Posterior cingulate gyrus (tissue), 11 donors: ENCODE measurements at places on chromosomes 16 and 17.
A peak's percentile ranks its signal among the peaks of the same experiment; 100 is the strongest.

DNA sequence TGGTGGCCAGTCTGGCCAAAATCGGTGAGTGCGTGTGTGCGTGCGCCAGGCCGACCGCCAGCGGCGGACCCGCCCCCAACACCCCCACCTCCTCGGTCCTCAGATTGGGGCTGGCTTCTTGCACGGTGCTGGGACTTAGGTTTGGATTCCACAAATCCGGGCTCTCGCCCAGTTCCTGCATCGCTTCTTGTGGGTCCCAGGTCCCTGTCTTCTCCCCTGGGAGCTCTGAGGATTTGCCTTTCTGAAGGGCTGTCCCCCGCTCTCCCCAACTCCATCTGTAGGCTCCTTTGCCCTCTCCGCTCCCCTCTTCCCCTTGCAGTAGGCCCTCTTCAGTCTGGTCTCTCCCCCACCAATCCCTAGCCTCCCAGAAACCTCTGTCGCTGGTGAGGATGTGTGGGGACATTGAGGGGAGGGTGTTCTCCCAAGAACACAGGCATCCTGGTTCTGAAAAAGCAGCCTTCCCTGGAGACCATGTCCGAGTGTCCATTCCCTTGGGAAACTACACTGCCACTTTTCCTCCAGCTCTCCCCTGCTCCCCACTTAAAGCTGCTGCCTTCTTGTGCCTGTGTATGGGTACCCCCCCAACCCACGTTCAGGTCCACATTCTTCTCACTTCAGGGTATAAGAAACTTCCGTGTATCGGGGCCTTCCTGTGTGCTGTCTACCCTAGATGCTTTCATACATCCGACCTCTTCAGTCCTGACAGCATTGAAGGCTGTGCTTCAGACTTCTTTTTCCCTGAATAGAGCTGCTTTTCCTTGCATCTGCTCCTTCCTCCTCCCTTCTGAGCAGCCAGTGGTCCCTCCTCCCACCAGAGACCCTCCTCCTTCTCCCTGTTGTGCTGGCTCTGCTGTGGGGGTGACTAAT, 632 bp downstream of the SLC9A5 start:
- no peak for DNase-seq

- peak; percentile 89 for DNase-seq
These were observed at the start of gene TAF1C for GRCh38 chr16:84186685-84187437. TAF1C (minus strand) TSS chr16:84187057; CDS start chr16:84184988, 2,069 bp downstream.

DNA sequence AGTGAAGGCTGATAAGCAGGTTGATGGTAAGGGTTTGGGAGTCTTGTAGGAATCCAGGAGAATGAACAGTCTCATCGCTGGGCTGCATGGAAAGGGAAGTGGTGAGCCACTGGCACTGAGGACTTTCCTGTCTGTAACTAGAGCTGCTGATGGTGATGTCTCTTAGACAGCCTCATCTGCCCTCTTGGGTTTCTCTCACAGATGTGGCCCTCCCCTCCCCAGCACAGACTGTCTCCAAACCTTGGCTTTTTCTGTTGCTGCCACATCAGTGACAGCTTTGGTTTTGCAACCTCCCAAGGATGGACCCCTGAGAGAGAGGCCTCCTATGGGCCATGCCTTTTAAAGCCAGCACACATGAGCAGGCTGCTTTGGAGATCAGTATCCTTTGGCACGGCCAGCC, 16.9 kb downstream of the PLCG2 start:
- DNase-seq: no peak

DNA sequence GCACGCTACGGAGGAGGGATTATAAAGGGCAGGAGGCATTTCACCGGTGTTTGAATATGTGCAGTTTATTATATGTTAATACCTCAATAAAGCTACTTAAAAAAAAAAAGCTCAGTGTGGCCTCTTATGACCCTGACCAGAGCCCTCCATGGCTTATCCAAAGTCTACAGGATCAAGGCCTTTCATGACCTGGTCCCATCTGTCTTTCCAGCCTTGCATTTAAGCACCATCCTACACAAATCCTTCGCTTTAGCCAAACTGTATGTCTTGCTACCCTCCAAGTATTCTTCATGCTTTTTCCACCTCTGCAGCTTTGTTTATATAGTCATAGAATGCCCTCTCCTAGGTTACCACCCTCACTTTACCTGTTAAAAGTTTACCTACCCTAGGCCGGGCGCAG, 6.5 kb downstream of the MFSD6L start:
- no peak for DNase-seq

DNA sequence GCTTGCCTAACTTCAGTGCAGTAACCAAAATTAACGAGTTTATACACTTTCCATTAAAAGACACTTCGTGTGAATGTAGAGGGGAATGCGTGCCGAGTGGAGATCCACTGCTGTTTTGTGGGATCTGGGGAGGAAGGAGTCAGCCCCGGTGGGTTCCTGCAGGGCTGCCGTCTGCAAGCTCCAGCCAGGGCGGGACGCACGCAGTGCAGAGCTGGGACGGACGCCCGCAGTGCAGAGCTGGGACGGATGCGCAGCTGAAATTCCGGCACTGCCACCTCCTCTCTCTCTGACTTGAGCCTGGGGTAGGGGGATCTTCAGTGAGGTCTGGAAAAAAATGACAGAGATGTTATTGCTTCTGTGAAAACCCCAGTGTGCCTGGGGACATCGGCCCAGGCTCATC, 16.5 kb upstream of the ZC3H18 start:
- no peak for DNase-seq

- DNase-seq: no peak
These were observed 580.4 kb upstream of the HSBP1 start for GRCh38 chr16:83227336-83227735.

DNA sequence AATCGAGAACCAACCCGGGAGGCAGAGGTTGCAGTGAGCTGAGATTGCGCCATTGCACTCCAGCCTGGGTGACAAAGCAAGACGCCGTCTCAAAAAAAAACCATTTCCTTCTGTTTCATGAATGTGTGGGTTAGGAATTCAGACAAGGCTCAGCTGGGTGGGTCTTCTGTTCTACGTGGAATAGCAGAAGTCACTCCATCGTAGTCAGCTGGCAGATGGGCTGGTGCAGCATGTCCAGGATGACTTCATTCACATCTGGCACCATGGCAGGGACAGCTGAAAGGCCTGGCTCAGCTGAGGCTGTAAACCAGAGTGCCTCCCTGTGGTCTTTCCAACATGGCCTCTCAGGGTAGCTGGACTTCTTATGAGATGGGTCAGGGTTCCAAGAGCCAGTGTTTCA, 89.0 kb downstream of the C17orf67 start:
- DNase-seq: no peak

DNA sequence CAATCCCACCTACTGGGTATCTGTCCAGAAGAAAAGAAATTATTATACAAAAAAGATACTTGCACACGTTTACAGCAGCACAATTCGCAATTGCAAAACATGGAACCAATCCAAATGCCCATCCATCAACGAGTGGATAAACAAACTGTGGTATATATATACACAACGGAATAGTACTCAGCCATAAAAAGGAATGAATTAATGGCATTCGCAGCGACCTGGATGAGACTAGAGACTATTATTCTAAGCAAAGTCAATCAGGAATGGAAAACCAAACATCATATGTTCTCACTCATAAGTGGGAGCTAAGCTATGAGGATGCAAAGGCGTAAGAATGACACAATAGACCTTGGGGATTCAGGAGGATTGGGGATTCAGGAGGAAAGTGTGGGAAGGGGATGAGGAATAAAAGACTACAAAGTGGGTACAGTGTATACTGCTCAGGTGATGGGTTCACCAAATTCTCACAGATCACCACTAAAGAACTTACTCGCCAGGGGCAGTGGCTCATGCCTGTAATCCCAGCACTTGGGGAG, 21.0 kb downstream of the CNOT1 start:
- DNase-seq: no peak

DNA sequence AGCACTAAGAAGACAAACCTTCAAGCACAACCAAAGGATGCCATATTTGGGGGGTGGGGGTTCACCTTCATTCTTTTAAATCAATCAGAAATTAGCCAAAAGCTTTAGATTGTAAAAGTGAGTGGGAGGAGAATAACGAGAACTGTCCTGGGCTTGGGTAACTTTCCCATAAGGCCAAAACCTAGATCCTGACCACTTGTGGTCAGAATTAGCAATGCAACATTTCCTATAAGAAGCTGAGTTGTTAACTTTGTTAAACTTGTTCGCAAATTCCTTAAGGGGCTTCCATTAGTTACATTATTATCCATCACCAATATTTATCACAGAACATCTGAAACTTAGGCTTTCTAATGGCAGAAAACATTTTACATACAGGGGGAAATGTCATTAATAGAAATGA, 25.1 kb downstream of the STAT5B start:
- DNase-seq: no peak

GRCh38 chr16:88799569-88800276, 3.9 kb upstream of the CDT1 start:
- DNase-seq: no peak

DNA sequence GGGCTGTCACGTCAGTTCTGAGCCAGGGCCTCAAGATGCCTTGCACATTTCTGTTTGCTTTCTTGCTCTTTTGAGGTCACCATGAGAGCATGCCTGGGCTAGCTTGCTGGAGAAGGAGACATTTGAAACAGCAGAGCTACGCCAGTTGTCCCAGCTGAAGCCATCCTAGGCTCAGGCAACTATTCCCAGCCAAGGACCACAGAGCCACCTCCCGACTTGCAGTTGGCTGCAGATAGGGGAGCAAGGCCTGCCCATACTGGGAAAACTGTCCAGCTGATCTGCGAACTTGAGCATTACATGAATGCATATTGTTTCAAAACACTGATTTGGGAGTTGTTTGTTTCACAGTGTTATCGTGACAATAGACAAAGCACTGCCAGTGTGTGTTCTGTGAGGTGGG, 340.8 kb downstream of the XYLT1 start:
- DNase-seq: no peak

DNA sequence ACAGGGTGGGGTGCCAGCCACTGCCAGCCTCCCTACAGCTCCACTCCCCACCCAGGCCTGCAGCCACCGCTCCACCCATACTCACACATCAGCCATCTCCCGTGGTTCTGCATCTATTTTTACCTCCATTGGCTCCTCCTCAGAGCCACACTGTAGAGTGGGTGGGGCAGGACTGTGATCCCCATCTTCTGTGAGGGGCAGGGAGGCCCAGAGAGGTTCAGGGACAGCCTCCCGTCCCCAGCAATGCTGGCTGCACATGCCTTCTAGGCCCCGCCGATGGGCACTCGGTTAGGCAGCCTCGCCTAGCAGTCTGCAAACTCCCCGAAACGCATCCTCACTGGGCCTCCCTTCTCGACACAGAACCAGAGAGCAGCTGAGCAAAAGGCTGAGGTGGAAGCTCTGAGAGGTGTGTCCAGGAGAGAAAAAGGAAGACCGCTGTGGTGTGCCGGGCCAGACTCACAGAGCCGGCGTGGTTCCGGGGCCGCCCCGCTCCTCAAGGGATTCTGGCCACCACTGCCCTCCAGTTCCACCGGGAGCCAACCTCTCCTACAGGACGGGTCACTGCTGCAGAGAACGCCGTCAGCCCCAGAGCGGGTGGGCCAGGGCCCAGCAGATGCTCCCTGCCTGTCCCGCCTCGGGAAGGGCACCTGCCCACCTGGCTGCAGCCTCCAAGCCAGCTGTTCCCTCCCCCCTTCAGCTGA, 71.9 kb downstream of the ABR start:
- no peak for DNase-seq

DNA sequence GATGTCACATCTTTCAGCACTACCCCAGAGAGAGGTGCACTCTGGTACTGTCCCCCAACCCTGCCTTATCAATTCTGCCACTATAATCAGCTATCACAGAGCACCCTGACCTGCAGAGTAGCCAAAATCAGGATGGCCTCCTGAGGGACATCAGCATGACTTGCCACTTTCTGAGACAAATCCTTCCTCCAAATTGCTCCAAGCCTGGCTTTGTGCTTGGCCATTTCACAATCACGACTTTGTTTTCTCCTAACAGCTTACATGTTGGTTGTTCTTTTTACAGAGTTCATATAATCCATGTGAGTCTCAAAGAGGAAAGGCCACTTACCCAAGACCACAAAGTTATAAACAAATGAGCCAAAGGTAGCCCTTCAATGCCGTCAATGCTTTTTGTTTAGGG, 449.0 kb upstream of the CDH5 start:
- no peak for DNase-seq

DNA sequence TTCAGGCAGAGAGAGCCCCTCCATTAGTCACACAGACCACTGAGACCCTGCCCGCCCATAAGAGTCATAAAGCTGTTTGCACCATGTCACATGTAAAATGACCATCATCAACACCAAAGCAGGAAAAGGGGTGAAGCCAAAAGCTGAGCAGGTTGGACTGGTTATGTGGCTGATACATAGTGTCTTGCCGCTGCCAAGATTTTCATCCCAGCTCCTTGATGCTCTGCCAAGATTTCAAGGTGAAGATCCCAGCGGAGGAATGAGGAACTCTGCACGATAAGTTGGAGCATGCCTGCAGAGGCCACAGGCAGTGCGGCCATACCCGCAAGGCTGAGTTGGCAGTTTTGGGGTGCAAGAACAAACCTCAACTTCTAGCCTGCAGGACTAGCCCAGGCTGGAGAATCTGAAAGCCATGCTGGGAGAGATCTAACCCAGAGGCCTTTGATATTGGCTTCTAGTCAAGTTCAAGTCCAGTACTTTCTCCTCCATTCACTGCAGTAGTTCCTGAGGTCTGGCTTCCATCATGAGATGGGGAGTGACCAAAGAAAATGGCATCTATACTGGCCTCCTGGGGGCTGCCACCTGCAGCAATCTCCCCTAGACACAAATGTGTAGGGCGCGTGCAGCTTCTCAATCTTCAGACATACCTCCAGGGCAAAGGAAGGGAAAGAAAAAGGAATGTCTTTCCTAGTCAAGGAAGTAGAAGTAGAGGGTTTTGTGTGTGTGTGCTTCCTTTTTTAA, 79.7 kb upstream of the NOL11 start:
- DNase-seq: no peak

- no peak for DNase-seq
These were observed 53.0 kb downstream of the N4BP1 start for GRCh38 chr16:48556913-48557351.

DNA sequence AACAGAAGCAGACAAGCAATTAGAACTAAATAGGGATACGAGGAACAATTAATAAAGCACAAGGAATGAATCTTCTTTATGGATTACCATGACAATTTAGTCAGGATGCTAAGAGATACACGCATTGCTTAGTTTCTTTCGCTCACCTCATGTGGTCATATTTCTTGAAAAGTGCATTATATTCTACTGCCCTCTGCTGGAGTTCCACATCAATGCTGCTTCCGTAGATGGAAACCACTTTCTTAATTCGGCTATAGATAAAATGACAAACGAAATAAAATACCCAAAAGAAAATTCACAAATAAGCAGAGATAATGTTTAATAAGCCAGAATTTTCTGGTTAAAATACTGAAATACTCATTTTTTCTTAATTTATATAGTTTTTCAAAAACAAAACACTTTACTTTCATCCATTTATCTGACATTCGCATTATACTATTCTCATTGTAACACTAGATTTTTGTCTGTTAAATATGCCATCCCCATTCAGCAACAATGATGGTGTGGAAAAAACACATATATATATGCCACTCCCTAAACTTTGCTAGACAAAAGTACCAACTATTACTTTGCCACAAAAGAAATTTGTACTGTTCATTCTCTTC, 22.0 kb upstream of the PHLPP2 start:
- no peak for DNase-seq

DNA sequence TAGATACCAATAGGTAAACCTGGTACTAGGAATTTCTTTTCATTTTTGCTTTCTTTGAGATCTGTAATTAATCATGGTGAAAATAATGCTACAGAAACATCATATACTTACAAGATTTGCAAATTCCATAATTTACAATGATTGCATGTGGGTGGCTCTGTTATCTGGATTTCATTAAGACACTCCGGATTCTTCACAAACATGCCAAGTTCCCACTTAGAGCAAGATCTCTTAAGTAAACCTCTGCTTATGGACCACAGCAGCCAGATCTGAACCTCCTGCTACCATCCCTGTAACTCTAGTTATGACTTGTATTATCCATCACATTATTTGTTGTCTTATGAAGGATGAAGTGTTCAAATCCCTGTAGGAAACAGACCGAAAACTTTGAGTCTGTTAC, 424.7 kb downstream of the CDH13 start:
- DNase-seq: no peak
